Progenitor cell of endocrine pancreas (in vitro differentiated cells): ENCODE measurements at places on chromosomes 2 and 18.

- H3K27me3 ChIP-seq = no peaks in the 10 kb centered on the region
- no peak for DNase-seq
- H3K4me1 ChIP-seq = no peaks in the 10 kb centered on the region
- H3K36me3 ChIP-seq = peaks cover 7% of the 10 kb centered on the region
- H3K27ac ChIP-seq = no peak overlapping the region
- no peak overlapping the region for H3K4me3 ChIP-seq
Measured at GRCh38 chr2:135925571-135925970, 49.3 kb upstream of the MCM6 start.

DNA sequence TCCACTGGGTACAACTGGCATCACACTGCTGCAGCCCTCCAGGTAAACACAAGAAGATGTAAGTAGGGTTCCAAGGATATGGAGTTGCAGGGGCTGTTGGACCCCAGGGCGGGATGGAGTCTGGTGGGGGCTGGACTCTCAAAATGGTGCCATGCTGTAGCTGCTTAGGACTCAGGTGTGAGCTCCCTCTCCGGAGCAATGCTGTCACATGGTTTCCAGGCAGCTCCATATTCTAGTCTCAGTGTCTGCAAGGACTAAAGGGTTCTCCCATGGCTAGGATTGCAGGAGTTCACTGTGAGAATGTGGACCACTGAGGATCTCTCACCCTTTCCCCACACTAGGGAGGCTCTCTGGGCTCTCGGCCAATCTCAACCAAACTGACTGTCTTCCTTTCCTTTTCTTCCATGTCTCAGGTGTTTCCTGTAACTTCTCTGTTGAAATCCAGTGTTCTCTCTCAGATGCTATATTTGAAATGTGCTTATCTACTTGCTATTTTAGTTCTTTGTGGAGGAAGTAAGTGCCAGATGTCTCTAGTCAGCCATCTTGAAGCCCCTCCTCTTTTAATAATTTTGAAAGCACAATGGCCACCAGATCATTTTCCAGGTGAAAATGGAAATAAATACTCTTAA lies 57.6 kb downstream of the CCNT2 start:
- DNase-seq = no peak
- no peaks in the 10 kb centered on the region for H3K27me3 ChIP-seq
- H3K4me3 ChIP-seq = no peak overlapping the region
- H3K36me3 ChIP-seq = peaks cover 6% of the 10 kb centered on the region

- H3K4me3 ChIP-seq = no peak overlapping the region
- H3K27me3 ChIP-seq = no peaks in the 10 kb centered on the region
- H3K27ac ChIP-seq = no peak overlapping the region
- H3K4me1 ChIP-seq = peaks cover 25% of the 10 kb centered on the region
- no peak for DNase-seq
Measured at GRCh38 chr18:28040716-28041115, 136.2 kb downstream of the CDH2 start.

DNA sequence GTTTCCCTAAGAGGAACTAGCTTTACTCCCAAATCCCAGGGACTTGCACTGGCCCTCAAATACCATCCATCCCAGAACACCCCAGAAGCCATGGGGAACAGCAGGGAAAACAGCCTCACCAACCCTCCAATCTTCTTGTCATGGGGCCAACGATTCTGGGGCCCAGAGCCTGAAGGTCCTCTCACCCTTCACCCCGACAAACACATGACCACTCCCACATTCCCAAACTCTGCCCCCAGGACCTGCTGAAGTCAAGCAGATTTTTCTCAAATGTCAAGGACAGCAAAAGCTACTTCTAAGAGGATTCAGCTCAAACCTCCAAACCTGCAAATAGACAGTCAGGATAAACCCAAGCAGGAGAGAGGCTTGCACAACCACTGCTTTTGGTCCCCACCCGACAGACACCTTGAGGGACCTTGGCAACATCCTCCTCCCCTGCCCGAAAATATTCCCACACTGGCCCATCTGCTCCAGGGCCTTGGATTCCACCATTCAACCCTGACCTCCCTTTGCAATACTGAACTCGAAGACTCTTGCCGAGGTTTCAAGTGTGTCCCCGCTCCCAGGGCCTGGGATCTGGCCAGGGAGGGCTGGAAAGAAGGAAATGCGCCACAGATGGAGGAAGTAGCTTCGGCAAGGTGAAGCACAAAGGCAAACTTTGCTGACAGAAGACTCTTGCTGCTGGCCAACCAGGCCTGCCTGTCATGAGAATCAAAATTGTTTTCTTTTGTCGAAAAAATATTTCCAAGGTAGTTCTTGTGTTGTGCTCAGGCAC lies 143.3 kb downstream of the ZFP36L2 start:
- H3K27ac ChIP-seq = no peak overlapping the region
- H3K4me3 ChIP-seq = no peak overlapping the region
- H3K27me3 ChIP-seq = peaks cover 11% of the 10 kb centered on the region
- H3K36me3 ChIP-seq = no peaks in the 10 kb centered on the region
- no peak for DNase-seq
- H3K4me1 ChIP-seq = peaks cover 32% of the 10 kb centered on the region

DNA sequence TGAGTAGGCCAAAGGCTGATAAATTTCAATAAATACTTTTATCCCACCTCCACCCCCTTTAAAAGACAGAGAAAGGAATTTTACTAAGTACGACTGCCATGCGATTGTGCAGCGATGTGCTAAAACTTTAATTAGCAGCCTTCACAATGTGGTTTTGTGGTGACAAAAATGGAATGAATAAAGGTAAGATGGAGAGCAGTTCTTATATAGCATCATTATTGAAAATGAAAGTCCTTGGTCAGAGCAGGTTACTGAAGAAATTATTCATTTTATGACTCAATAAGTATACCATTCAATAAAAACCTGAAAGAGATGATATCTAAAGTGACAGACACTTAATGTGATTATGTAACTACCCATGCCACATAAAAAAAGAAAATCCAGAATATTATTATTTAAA lies 33.2 kb upstream of the MTIF2 start:
- DNase-seq = no peak
- H3K27ac ChIP-seq = no peak overlapping the region
- H3K27me3 ChIP-seq = no peaks in the 10 kb centered on the region
- no peak overlapping the region for H3K4me3 ChIP-seq
- peaks cover 4% of the 10 kb centered on the region for H3K36me3 ChIP-seq

DNA sequence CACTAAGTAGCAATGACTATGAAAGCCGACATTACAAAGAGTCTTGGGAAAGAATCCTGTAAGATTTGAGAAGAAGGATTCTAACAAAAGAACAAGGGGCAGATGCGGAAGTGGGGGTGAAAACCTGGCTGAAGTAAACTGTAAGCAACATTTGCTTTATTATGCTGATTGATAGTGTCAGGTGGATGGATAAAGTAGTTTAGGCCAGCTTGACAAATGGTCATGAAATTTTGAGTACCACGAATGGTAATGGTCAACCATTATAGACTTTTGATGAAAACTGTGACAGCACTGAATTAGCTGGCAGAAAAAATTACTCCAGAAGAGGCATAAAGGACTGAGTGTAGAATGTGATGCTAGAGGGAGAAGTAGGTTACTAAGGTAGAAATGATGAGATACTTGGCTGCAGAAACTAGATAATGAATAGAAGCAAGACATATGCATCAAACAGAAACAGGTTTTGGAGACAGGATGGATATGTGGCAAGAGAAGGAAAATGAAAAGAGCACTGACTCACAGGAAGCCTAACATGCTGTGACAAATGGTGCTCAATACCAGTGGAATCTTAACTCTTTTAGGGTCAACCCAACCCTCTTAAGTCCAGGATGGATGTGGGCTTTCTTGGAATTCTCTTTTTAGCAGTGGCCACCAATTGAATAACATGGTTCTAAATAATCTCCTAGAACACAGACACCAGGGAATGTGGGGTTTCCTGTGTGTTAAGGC lies 6.8 kb downstream of the THUMPD2 start:
- H3K4me1 ChIP-seq = peaks cover 12% of the 10 kb centered on the region
- H3K4me3 ChIP-seq = no peak overlapping the region
- no peaks in the 10 kb centered on the region for H3K27me3 ChIP-seq
- peaks cover 16% of the 10 kb centered on the region for H3K36me3 ChIP-seq

DNA sequence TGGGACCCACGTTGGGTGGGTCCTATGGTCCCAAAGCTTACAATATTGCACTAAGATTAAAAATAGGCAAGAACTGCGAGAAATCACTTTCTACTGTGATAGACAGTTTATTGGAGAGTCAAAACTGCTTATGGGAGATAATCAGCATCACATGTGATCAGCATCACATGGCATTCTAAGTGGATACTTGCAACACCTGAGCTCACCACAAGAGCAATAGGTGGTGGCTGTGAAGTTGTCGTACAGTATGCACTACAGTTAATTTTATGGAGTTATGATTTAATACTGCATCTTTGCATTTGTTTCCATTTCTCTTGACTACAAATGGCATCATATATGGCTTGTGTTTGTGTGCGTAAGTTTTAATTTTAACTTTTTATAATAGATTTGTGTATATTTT lies 11.6 kb downstream of the PNO1 start:
- H3K36me3 ChIP-seq = peaks cover 9% of the 10 kb centered on the region
- no peak for DNase-seq
- H3K27ac ChIP-seq = no peak overlapping the region
- no peak overlapping the region for H3K4me3 ChIP-seq
- H3K4me1 ChIP-seq = peaks cover 3% of the 10 kb centered on the region

GRCh38 chr2:61017003-61017555 lies 441 bp upstream of the PEX13 start:
- peaks cover 19% of the 10 kb centered on the region for H3K4me1 ChIP-seq
- peaks cover 14% of the 10 kb centered on the region for H3K36me3 ChIP-seq
- peak overlapping the region; percentile 99 for H3K27ac ChIP-seq
- peak; percentile 42 for DNase-seq
- H3K27me3 ChIP-seq = no peaks in the 10 kb centered on the region

GRCh38 chr2:58598171-58598570 lies 357.0 kb upstream of the FANCL start:
- no peaks in the 10 kb centered on the region for H3K36me3 ChIP-seq
- H3K4me1 ChIP-seq = no peaks in the 10 kb centered on the region
- no peak for DNase-seq
- no peaks in the 10 kb centered on the region for H3K27me3 ChIP-seq

- H3K36me3 ChIP-seq = no peaks in the 10 kb centered on the region
- peak overlapping the region; percentile 87 for H3K4me3 ChIP-seq
- peaks cover 5% of the 10 kb centered on the region for H3K27me3 ChIP-seq
- H3K4me1 ChIP-seq = peaks cover 21% of the 10 kb centered on the region
- peak overlapping the region; percentile 96 for H3K27ac ChIP-seq
Measured at GRCh38 chr2:176002688-176003210, 682 bp upstream of the LNPK start.

DNA sequence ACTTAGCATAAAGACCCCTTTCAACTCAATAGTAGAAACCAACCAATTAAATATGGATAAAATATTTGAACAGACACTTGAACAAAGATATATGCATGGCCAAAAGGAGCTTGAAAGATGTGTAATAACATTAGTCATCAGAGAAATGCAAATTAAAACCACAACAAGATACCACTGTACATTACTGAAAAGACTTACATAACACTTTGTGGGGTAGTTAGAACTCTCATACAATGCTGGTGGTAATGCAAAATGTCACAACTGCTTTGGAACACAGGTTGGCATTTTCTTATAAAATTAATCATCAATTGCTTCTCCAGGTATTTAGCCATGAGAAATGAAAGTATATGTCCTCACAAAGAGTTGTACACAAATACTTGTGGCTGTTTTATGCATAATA lies 60.7 kb downstream of the TTC27 start:
- no peaks in the 10 kb centered on the region for H3K36me3 ChIP-seq
- H3K4me3 ChIP-seq = no peak overlapping the region
- no peaks in the 10 kb centered on the region for H3K27me3 ChIP-seq

DNA sequence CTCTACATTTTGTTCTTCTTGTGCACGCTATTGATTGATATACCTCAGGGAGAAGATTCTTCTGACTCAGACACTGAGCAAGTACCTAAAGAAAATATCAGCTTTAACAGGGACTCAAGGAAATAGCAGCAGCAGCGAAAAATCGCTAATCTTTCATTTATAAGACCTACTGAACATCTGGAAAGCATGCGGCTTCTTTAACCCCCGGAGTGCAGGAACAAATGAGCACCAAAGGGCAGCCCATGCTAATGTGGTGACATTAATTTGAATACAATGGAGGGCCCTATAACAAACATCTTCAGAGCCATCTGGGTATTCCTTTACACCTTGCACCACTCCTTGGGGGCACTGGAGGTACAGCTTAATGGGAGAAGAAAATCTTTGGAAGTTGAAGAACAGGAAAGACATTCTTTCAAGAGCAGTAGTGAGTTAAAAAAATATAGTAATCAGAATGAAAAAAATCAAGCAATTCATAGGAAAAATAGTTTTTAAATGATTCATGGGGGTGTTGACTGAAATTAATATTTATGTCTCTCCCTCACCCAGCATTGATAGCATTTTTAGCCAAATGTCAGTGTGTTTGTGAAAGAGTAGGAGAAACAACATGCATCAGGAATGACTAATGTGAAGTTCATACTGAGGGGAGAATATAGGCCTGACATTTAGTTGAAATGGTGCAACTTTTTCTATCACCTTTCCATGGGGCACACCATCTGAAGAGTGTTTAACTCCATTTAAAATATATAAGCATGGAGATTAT lies 281.7 kb downstream of the HRH4 start:
- H3K27ac ChIP-seq = no peak overlapping the region
- no peaks in the 10 kb centered on the region for H3K4me1 ChIP-seq
- no peak overlapping the region for H3K4me3 ChIP-seq

DNA sequence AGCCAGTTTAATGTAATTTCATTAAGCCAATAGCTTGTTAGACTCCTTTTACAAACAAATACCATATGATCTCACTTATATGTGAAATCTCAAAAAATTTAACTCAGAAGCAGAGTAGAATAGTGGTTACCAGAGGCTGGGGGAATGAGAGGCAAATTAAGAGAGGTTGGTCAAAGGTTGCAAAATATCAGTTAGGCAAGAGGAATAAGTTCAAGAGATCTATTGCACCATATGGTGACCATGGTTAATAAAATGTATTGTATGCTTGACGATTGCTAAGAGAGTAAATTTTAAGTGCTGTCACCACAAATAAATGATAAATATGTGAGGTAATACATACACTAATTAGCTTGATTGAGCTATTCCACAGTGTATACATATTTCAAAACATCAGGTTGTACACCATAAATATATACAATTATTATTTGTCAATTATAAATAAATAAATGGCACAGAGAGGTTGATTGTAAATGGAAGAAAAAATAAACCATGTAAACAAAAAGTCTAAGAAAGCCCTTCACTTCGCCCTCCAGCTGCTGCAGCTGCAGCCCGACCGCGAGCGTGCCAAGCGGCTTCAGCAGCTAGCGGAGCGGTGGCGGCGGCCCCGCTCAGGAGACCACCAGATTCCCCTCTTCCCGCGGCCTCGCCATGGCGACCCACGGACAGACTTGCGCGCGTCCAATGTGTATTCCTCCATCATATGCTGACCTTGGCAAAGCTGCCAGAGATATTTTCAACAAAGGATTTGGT lies 23.0 kb upstream of the ACTR2 start:
- DNase-seq = no peak
- H3K4me3 ChIP-seq = no peak overlapping the region
- H3K27ac ChIP-seq = no peak overlapping the region
- H3K27me3 ChIP-seq = no peaks in the 10 kb centered on the region
- no peaks in the 10 kb centered on the region for H3K4me1 ChIP-seq
- no peaks in the 10 kb centered on the region for H3K36me3 ChIP-seq
